ENCODE measurements at places on chromosomes 7 and 10.
A peak's percentile ranks its signal among the peaks of the same experiment; 100 is the strongest.

- DNase-seq = no peak
Measured at GRCh38 chr7:42924223-42924838, 7.6 kb downstream of the PSMA2 start.

DNA sequence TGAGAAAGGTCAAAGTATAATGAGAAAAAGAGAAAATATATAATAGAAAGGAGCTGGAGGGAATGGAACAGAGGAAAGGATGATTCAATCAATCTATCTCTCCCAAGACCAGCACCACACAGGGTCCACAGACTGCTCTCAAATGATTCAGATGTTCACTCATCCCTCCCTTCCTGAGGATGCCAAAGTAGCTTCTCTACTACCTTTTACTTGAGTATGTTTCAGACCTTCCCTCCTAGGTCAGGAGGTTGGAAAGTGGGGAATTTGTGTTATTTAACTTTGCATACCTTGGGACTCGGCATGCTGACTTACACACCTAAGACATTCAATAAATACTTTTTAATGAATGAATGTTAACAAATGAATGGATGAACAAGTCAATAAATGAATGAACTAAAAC lies 30.6 kb downstream of the CPVL start:
- DNase-seq = no peak

- no peak for DNase-seq
Measured at GRCh38 chr7:64807731-64808365, 13.6 kb downstream of the ZNF138 start.

DNA sequence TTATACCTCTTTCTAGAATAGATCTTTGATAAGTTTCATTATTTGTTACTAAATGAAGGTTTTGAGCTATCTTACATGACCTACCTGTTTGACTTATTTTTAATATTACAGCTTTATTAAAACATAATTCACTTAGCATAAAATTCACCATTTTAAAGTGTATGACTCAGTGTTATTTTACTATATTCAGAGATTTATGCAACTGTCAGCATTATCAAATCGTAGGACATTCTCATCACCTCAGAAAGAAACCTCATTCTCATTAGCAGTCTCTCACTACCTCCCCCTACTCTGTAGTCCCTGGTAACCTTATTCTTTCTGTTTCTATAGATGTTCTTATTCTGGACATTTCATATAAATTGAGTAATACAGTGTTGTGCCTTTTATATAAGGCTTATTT lies 207.9 kb upstream of the FOXP2 start:
- DNase-seq = no peak

DNA sequence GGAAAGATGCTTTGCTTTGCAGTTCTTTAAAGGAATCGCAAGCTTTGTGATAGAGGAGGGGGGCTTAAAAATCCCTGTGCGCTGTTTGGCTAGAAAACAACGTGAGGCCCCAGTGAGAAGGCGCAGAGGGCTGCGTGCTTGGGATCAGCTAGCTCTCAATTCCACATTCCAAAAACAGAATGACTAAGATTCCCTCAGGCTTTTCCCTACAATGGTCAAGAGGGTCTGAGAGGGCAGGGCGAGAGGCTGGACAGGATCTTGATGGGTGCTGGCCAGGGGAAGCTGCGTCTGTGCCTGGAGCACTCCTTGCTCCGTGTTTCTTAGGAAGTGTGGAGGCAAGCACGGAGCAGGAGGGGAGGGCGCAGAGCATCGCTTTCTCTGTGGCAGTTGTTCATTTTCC lies 72.1 kb upstream of the INHBA start:
- no peak for DNase-seq

DNA sequence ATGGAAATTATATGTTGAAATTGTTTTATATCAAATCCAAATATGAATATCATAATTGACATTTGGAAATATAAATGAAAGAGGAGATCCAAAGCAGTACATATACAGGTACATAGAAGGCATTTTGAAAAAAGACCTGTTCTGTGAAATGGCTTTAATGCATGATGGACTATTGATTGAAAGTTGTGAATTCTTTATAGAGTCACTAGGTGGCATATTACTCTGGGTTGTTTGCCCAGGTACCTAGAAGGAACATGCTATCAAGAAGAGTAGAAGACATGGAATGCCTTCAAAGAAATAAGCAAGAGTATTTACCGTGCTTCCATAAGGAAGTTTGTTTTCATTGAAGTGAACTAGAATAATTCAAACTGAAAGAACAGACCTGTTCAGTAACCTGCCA lies 160.0 kb upstream of the ANK3 start:
- DNase-seq = no peak

DNA sequence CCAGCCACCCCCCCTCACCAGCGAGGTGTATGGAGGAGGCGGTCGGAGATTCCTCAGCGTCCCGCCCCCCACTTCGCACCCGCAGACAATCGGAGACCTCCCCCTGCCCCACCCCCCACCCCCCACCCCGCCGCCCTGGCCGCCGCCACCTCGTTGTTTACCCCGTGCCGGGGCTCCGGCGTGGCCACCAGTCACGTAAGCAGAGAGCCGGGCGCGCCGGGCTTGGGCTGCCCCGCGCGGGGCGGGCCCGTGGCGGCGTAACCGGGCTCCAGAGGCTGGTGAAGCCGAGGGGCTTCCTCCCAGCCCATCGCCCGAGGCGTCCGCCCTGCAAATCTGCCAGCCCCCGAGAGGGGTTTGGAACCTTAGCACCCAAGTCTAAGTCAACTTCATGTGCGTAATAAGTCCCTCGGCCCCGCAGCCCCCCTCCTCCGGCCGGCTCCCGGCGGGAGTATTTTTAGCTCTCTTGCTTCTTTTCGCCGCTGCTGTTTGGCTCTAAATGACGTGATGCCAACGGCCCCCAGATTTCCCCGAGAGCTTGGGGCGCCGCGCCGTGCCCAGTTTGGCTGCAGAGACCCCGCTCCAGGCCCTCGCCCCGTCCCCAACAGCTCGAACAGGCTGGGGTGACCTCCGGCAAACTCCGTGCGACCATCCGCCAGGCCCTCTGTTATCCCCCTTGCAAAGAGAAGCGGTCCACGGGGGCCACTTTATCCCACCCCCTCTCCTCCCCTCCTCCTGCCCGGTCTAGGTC lies 2.7 kb downstream of the MXI1 start:
- DNase-seq = no peak

DNA sequence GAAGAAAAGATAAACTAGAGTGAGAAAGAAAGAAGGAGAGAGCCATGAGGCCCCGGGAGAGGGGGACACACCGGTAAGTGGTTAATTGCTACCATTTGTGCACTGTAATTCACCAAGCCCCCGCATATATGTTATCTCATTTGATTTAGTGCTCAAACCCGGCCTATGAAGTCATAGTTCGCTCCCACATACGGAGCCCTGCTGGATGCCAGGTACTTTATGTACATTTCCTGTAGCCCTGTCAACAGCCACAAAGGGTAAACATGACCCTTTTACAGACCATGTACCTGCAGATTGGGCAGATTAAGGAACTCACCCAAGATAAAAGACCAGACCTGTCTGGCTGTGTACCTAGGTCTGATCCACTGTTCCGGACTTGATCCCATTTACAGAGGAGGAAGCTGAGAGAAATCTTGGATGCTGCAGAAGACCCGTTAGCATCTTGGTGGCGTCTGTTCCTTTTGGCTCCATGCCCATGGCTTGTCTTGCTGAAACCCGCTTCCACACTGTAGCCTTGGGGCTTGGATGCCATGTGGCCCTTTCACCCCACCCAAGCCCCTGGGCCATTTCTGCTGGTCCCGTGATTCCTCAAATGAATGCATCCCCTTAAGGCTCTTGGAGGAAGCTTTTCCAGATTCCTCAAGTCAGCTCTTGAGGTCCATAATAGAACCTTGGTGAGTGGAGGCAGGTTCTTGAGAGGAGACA lies 32.3 kb downstream of the FAM241B start:
- DNase-seq = no peak

DNA sequence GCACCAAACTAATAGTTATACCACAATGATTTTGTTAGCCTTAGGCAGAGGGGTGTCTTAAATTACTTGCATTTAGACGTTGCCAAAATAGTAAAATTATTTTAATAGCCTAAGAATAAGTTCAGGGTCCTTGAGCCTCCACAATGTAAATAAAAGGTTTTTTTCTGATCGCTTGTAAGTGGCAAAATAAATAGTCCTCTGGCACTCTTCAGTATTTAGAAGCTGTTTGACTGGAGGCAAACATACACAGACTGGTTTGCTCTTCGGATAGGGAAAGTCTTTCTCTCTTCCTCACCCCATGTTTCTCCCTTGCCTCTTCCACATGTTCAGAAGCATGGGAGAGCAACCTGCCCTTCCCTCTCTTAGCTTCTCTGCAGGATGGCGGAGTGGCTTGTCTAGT lies 49.5 kb upstream of the FAM180A start:
- DNase-seq = peak; percentile 82

DNA sequence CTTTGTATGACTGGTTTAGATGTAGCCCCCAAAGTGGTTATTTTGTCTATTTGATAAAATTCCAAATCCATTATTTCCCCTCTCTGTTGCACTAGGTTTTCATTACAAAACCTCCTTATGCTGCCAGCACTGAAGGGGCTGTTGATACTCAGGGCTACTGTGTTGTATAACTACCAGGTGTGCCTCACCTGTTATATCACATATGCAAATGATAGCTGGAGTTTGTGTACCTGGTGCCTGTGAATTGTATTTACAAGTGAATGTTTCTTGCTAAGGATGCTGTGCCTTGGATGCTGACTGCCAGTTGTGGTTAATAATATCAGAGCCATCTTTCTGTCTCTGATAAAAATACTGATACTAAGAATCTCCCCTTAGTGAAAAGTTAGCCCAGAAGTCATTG lies 84.8 kb upstream of the CCDC6 start:
- DNase-seq = no peak

DNA sequence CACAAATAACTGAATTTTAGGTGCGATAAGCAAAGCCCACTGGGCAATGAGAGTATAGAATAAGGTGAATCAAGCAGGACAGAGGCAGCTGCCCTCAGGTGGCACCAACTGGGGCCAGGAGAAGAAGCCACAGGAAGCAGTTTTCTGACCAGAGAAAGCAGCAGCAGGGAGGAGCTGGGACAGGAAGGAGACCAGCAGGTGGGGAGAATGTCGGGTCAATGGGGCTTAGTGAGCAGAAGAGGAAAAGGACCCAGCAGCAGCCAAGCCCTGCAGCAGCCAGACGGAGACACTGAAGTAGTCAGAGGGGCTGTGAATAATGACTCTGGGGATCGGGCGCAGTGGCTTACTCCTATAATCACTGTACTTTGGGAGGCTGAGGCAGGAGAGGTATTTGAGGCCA lies 209.6 kb upstream of the SH2B2 start:
- no peak for DNase-seq

DNA sequence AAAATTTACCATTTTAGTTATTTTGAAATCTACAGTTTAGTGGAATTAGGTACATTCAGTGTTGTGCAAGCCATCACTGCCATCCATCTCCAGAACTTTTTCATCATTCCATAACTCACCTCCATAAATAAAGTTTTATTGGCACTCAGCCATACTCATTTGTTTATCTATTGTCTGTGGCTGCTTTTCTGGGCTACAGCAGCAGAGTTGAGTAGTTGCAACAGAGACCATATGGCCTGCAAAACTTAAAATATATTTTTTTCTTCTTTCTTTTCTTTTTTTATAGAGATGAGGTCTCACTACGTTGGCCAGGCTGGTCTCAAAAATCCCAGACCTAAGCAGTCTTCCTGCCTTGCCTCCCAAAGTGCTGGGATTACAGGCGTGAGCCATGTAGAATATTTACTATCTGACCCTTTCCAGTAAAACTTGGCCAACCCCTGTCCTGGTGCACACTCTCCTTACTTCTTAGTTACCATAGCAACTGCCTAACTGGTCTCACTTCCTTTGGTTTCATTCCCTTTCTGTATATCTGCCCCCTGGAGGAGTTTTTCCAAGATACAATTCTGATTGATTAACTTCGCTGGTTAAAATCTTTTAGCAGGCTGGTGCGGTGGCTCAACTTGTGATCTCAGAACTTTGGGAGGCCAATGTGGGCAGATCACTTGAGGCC lies 133.2 kb downstream of the CUX1 start:
- no peak for DNase-seq

- no peak for DNase-seq
Measured at GRCh38 chr7:98203261-98203963, 7.8 kb upstream of the BHLHA15 start.

Data from NCI-H2081 treated with DMSO at 0.1 percent for 48 hours (cell line).